ENCODE measurements at places on chromosomes 2 and 18. TPM values are rescaled to one million over a fixed set of nuclear protein-coding genes. Genes with fewer than 3 reads are reported as not detected.

The ZFP36L2 gene
- 71.0 TPM for total RNA-seq

The RPL37A gene
- 2,683 TPM for total RNA-seq

DNA sequence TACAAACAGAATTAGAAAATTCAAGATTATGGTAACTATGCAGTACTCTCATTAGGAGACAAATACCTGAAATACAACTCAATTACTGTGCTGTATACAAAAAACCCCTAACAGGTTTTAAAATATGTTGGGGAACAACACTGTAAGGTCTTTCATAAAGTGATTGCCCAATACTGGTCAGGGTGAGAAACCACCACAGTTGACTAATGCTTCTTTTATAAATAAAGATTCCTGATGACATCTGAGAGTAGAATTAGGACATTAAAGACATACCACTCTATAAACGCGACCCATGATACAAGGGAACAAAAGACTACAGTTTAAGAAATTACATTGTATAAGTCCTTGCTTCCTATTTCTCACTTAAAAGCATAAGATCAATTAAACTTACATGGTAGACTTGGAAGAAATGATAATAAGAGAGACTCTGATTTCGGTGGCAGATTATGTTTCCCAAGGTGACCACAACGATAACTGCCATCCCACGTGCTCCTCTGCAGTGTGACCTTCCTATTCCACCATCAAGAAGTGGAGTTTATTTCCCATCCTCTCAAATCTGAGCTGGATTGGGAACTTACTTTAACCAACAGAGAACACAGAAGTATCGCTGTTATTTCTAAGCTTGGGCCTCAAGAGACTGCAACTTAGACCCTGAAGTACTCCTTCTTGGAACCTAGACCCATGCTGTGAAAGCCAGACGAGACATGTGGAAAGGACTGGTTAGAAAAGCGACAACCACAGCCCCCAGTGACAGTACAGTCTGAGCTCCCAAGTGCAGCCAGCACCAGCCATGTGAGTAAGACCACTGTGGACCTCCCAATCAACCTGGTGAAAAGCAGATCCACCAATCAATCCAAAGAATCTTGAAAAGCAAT is 52.3 kb downstream of the ZNF521 start:
- peak; percentile 22 for ATAC-seq

GRCh38 chr2:72494392-72494791 is 331.4 kb downstream of the EXOC6B start:
- ATAC-seq: no peak

- ATAC-seq: no peak
Observed at GRCh38 chr2:10370390-10370789, 67.7 kb downstream of the HPCAL1 start.

DNA sequence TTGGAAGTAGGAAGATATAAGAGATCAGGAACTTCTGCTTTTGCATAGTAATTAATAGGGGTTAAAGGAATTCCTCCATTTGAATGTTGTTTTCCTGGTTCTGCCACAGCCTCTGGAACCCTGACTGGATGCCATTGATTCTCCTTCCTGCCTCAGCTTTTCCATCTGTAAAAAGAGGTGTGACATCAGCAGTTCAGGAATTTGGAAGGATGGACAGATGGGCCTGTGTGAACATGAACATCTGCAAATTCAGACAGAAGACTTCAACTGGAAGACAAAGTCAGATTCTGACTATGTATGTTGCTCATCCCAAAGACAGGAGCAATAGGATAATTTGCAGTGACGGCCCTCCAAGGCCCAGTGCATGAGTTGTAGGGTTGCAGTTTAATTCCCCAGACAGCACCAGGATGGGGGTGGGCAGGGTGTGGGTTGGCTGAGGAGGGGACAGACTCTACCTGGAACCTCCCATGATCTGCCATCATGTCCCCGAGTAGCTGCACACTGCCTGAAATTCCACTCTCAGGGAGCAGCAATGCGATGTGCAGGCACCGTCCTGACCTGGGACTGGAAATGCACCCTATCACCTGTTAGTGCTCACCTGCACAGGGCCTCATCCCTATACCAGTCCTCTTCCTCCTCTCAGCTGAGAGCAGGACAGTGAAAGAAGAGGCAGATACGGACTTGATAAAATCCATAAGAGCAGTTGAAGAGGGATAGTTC is 98.9 kb upstream of the EPAS1 start:
- peak; percentile 16 for ATAC-seq

The OSBPL1A gene
- 14.3 TPM for total RNA-seq

The CD207 gene
- not detected for total RNA-seq

- ATAC-seq: no peak
Observed at GRCh38 chr2:104698276-104698675, 155.6 kb upstream of the POU3F3 start.

DNA sequence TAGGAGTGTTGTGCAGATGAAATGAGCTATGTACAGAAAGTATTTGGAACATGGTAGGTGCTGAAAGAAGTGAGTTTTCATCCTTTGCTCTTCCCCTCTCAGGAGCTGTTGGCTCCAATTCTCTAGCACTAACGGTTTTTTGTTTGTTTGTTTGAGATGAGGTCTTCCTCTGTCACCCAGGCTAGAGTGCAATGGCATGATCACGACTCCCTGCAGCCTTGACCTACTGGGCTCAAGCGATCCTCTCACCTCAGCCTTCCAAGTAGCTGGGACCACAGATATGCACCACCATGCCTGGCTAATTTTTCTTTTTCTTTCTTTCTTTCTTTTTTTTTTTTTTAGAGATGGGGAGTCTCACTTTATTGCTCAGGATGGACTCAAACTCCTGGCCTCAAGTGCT is 12.8 kb downstream of the ABCG5 start:
- no peak for ATAC-seq

- peak; percentile 89 for ATAC-seq
Observed at GRCh38 chr2:219294356-219295351, 14.5 kb downstream of the PTPRN start.

The MOGAT1 gene
- total RNA-seq: not detected

GRCh38 chr2:185833864-185834263 is 95.3 kb downstream of the FSIP2 start:
- ATAC-seq: no peak

The SMC6 gene
- 24.4 TPM for total RNA-seq

DNA sequence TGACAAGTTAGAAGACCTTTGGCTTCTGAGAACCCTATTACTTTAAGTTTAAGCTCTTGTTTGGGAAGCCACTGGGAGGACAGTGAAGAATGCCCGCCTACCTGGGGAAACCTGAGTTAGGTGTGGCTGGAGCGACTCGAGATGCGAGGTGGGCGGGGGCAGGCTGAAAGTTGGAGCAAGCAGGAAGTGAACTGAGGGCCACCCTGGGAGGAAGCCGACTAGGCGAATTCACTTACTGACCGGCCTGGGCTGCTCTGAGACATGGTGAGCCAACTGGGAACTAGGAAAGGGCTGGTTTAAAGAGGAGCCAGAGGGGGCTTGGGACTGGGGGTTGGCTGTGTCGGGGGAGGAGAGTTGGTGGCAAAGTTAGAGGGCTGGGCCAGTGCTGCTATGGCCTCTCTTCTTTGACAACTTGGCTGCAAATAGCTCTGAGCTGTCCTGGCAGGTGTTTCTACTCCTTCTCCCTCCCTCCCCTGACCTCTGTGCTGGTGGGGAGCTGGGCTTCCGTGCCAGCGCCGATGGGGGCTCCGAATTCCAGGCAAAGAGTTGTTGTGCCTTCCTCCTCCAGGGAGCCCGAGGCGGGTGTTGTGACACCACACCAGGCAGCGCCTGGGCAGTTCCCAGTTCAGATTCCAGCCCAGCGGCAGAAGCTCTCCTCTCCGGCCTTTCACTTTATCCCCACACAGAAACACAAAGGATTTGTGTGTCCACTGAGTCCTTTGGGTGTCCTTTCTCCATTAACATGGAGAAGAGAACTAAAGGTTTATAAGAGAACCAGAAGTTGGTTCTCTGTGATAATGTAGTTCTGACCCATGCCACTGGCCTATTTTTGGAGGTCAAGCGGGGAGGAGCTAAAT is at the start of gene VAMP8:
TSS of gene VAMP8 (plus strand) at position 201 of the 857 bp plus-strand sequence. CDS start at position 262, 61 bp downstream.
- peak; percentile 91 for ATAC-seq

The VIL1 gene
- not detected for total RNA-seq

The SERPINB3 gene
- total RNA-seq: 879 TPM

DNA sequence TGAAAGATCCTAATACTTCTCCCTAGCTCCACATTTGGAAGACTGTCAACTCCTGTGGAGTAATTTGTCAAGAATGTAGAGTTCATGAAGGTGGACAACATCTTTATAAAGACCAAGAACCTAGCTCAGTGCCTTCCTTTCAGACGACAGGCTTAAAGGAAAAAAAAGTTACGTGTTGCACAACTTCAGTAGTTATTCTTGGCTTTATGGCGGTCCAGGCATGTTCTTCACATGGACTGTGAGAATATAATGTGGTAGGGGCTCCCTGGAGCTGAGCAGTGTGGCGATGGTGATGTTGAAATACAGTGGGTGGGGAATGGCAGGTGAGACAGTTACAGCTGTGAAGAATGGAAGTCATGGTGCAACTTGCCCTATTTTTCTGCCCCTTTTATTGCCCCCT is 3.9 kb downstream of the TAF1B start:
- ATAC-seq: no peak

- ATAC-seq: peak; percentile 44
Observed at GRCh38 chr2:158189526-158189925, 87.8 kb downstream of the UPP2 start.

DNA sequence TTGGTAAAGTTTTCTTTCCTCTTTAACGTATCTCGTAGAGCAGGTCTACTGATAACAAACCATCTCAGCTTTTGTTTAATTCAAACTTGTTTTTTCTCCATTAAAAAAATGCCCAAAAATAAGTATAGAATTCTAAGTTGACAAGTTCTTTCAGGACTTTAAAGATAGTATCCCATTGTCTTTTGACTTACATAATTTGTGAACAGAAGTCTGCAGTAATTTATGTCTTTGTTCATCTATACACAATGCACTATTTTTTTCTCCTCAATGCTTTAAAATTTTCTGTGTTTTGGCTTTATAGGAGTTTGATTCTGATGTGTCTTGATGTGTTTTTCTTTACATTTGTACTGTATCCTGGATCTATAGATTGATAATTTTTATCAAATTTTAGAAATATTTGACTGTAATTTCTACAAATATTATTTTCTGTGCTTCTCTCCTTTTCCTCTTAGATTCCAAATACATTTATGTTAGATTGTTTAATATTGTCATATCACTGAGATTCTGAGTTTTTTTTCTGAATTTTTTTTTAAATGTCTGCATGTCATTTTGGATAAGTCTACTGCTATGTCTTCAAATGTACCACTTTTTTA is 143.3 kb downstream of the FTCDNL1 start:
- ATAC-seq: no peak

DNA sequence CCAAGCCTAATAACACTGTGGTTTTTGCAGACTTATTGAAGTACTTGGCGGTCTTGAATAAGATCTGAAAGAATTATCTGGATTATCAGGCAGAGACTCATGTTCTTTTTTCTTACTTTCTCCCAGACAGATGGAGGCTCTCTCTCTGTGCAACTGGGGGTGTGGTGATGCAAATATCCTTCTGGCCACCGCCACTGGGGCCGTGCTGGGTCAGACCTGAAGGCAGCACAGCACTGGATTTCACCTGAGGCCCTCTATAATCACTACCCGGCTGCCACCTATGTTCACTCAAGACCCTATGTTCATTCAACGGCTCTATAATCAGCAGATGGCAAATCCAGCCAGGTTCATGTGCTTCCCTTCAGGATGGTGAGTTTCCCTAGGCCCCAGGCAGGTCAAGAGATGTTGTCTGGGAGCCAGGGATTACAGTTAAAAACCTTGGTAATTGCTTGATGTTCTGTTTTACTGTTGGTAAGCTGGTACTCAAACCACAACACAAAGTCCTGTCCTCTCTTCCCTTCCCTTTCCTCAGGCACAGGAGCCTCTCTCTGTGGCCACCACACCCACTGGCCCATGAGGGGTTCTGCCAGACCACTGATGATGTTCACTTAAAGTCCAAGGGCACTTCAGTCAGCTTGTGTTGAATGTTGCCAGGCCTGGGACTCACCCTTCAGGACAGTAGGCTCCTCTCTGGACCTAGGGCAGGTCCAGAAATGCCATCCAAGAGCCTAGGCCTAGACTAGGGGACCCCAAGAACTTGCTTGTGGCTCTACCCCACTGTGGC is 205.3 kb upstream of the GCFC2 start:
- no peak for ATAC-seq

DNA sequence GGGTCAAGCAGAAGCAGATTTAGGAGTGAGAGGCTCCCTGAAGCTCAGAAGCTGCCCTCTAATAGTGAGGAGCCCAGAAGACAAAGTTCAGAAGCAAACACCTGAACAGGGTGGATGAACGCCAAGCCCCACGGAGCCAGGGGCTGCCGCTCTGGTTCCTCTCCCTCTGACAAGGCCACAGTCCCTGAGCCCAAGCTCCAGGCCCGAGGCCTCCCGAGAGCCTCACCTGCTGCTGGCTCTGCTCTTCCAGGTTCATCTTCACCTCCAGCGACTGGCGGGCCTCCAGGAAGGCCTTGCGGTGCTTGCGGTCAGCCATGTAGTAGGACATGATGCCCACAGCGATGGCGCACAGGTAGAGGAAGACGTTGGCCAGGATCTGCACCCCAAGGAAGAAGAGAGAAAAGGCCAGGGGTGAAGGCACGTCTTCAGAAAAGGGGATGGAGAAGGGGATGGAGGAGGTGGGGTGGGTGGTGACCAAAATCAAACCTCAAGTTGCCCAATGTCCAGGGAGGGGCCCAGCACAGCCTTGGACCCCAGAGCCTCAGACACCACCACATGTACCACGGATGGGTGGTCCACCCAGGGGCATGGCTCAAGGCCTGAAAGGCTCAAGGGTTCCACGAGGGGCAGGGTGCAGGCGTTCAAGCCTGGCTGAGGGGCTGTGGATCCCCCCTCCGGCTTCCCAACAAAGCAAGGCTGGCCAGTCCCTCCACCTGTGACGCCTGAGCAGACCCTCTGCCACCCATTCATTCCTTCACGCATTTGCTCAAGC is 47.5 kb downstream of the ADCY3 start:
- ATAC-seq: no peak

GRCh38 chr2:2867397-2867979 is 510.1 kb downstream of the EIPR1 start:
- ATAC-seq: no peak

GRCh38 chr2:111244864-111245263 is 124.2 kb downstream of the BCL2L11 start:
- no peak for ATAC-seq

- ATAC-seq: no peak
Observed at GRCh38 chr2:115285416-115285815, 843.0 kb downstream of the DPP10 start.

DNA sequence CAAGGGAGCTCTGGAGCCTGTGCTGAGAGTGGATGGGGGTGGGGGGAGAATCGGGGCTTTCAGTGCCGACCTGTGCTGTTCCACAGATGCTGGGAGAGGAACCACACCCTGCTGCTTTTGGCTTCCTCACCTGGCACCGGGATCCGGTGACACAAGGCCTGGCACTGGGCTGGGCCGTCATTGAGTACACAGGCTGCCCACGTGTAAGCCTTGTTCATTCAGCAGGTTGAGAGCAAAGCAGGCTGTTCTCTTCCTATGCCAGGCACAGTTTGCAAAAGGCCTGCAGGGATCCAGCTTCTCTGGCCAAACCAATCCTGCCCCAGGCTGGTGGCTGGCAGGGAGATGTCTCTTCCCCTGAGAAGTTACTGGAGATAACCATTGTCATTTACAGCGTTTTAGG is 17.1 kb downstream of the TRIB2 start:
- ATAC-seq: peak; percentile 89

The IL1B gene
- 4.1 TPM for total RNA-seq

- ATAC-seq: no peak
Observed at GRCh38 chr2:175597286-175597685, 404.8 kb downstream of the LNPK start.
